Activated CD4-positive, CD25-positive, alpha-beta regulatory T cell (primary cell): ENCODE measurements at places on chromosomes 12 and 14.

- DNase-seq, result no peak
These were observed 186.8 kb downstream of the FUT8 start for GRCh38 chr14:65599375-65599774.

DNA sequence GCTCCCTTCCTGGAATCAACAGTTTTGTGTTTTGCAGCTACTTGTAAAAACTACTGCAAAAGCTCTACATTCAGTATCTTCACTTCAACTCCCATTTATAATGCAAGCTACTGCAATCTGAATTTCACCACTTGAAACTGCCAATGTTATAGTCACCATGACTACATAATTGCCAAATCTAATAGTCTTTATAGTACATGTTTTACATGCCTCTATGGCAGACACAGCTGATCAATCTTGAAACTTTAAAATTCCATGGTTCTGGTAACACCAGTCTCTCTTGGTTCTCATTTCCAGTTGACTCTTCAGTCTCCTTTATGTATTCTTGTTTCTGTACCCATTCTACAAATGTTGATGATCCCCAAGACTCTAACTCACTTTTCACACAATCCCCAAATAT, 185.9 kb downstream of the MED13L start:
- DNase-seq, result no peak

DNA sequence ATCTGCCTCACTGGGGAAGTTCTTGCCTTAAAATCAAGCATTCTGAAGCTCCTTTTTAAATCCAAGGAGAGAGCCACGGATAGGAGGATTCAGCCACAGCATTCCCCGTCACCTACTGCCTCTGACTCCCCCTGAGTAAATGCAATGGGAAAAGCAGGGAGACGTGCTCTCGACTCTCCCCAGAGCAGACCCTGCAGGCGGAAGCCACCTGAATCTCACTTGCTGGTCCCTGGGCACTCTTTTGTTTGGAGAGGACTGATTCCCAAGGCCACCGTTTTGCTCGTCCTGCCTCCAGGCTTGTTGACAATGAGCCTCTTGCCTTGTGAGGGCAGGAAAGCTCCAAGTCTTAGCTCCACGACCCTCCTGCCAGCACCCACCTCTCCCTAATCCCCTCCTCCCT, 204.5 kb downstream of the SLC15A4 start:
- DNase-seq, result no peak

DNA sequence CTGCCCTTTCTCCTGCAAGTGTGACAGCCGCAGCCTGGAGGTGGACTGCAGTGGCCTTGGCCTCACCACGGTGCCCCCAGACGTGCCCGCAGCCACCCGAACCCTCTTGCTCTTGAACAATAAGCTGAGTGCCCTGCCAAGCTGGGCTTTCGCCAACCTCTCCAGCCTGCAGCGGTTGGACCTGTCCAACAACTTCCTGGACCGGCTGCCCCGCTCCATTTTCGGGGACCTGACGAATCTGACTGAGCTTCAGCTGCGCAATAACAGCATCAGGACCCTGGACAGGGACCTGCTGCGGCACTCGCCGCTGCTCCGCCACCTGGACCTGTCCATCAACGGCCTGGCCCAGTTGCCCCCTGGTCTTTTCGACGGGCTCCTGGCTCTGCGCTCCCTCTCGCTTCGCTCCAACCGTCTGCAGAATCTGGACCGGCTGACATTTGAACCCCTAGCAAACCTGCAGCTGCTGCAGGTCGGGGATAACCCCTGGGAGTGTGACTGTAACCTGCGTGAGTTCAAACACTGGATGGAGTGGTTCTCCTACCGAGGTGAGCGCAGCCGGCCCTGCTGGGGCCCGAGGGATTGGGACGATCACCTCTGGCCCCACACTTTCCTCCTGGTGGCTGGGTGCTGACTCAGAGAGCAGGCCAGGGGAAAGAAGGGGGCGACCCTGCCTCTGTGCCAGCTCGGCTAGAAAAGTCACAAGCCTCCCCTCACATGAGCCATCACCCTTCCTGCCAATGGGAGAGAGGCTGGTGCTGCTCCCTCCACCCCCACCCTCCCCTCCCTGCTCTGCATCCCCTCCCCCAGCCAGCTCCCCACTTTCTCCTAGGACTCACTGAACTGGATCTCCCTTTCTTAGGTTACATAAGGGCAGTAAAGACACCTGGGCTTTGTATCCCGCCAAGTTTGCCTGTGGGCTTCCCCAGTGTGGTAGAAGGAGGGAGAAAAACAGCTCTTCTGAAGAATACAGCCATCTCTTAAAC, 10.9 kb downstream of the LRTM2 start:
- DNase-seq, result no peak

DNA sequence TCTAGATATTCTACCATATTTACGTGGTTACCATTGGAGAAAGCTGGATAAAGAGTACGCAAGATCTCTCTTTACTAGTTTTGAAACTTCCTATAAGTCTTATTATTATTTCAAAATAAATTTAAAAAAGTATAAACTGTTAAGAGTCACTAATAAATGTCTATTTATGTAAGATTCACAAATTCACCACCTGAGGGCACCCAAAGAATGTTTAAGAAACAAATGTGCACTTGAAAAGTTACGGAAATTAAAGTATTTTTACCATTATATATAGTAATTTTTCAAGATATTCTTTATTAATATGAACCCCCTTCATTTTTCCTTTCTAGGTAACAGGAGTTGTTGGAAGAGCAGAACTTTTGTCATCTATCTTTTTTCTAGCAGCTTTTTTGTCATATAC, 11.9 kb downstream of the TMTC3 start:
- no peak for DNase-seq

GRCh38 chr12:49540229-49541139, 1.7 kb downstream of the KCNH3 start:
- no peak for DNase-seq
